ENCODE measurements at places on chromosomes 13 and 19.
A peak's percentile ranks its signal among the peaks of the same experiment; 100 is the strongest.

GRCh38 chr13:48220981-48221685 is 11.9 kb upstream of the ITM2B start:
- no peaks in the 10 kb centered on the region for H3K27me3 ChIP-seq
- H3K4me3 ChIP-seq, result peak overlapping the region; percentile 77
- H3K4me1 ChIP-seq, result peaks cover 34% of the 10 kb centered on the region
- DNase-seq, result no peak

DNA sequence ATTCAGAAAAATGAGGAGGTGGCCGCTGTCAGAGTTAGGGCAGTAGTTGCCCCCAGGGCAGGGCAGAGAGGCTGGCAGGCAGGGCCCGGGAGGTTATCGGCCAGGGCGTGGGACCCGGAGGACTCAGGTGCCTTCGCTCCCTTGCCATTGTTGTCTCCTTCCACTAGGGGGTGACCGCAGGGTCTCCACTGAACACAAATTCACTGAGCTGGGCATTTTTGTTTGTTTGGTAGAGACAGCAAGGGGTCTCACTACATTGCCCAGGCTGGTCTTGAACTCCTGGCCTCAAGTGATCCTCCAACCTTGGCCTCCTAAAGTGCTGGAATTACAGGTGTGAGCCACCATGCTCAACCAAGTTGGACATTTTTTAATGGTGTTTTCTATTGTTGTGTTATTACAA is 25.1 kb downstream of the CARS2 start:
- no peaks in the 10 kb centered on the region for H3K27me3 ChIP-seq
- peaks cover 10% of the 10 kb centered on the region for H3K36me3 ChIP-seq
- no peak overlapping the region for H3K4me3 ChIP-seq
- peaks cover 14% of the 10 kb centered on the region for H3K4me1 ChIP-seq
- H3K27ac ChIP-seq, result no peak overlapping the region
- DNase-seq, result no peak

DNA sequence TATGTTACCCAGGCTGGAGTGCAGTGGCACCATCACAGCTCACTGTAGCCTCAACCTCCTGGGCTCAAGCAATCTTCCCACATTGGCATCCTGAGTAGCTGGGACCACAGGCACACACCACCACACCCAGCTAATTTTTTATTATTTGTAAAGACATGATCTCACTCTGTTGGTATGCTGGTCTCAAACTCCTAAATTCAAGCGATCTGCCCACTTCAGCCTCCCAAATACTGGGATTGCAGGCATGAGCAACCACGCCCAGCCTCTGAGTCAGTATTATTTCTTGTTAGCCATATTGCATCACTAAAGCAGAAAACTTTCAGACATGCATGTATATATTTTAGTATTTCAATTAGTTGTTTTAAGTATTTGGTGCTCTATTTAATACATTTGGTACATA is 376.4 kb downstream of the GPC6 start:
- no peaks in the 10 kb centered on the region for H3K27me3 ChIP-seq
- H3K4me1 ChIP-seq, result no peaks in the 10 kb centered on the region
- no peak overlapping the region for H3K4me3 ChIP-seq
- no peak overlapping the region for H3K27ac ChIP-seq
- no peak for DNase-seq

- H3K27ac ChIP-seq, result no peak overlapping the region
- peaks cover 2% of the 10 kb centered on the region for H3K27me3 ChIP-seq
- H3K36me3 ChIP-seq, result no peaks in the 10 kb centered on the region
Measured at GRCh38 chr13:75360170-75360569, 121.8 kb downstream of the TBC1D4 start.

DNA sequence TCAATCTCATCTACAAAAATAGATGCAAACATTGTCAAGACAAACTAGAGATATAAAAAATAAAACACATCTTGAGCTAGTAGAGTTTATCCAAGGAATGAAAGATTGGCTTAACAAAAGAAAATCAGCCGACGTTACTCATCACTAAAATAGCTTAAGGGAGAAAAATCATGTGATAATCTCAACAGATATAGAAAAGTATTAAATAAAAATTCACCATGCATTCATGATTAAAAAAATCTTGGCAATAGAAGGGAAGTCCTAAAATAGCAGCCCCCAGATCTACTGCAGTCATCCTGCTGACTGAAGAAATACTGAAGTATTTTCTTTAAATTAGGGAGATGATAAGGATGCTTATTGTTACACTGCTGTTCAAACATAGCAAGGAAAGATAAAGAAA is 12.6 kb upstream of the DCLK1 start:
- no peaks in the 10 kb centered on the region for H3K27me3 ChIP-seq
- no peak overlapping the region for H3K27ac ChIP-seq
- DNase-seq, result no peak
- H3K4me3 ChIP-seq, result no peak overlapping the region
- H3K4me1 ChIP-seq, result no peaks in the 10 kb centered on the region

DNA sequence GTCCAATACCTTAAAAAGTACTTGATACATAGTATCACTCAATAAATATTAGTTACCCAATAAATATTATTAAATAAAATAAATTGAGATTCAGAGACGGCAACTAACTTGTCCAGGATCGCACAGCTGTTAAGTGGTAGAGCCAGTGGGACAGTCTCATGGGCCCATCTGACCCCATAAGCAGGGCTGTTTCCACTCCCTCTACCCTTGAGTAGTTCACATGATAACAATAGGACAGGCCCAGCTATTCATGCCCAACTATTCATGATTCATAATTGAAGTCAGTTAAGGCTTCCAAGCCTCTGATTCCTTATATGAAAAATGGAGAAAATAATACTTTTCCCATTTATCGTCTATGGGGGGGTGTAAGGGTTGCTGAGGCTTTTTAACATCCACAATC is 78.2 kb downstream of the C13orf42 start:
- no peak overlapping the region for H3K27ac ChIP-seq
- no peak for DNase-seq
- H3K4me3 ChIP-seq, result no peak overlapping the region
- H3K27me3 ChIP-seq, result peaks cover 17% of the 10 kb centered on the region
- H3K36me3 ChIP-seq, result peaks cover under 1% of the 10 kb centered on the region

- H3K4me3 ChIP-seq, result no peak overlapping the region
- no peaks in the 10 kb centered on the region for H3K27me3 ChIP-seq
- no peaks in the 10 kb centered on the region for H3K4me1 ChIP-seq
- H3K27ac ChIP-seq, result no peak overlapping the region
- no peaks in the 10 kb centered on the region for H3K36me3 ChIP-seq
- DNase-seq, result no peak
Measured at GRCh38 chr13:80510686-80511085, 169.8 kb upstream of the SPRY2 start.

DNA sequence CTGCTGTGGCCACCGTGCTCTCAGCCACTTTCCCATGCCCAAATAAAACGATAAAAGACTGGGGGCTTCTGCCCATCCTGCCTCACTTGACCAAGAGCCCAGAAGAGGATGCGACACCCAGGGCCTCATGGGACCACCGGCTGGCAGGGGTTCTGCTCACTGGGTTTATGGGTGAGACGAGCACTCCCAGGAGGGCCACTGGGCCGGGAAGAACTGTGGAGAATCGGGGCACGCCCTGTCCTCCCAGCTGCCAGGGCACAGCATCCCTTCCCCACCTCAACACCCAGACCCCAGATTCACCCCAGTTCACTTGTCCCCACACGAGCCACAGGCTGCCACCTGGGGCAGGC is 4.7 kb upstream of the F10 start:
- DNase-seq, result no peak
- H3K36me3 ChIP-seq, result no peaks in the 10 kb centered on the region
- no peaks in the 10 kb centered on the region for H3K4me1 ChIP-seq
- H3K27me3 ChIP-seq, result peaks cover 28% of the 10 kb centered on the region
- no peak overlapping the region for H3K27ac ChIP-seq

DNA sequence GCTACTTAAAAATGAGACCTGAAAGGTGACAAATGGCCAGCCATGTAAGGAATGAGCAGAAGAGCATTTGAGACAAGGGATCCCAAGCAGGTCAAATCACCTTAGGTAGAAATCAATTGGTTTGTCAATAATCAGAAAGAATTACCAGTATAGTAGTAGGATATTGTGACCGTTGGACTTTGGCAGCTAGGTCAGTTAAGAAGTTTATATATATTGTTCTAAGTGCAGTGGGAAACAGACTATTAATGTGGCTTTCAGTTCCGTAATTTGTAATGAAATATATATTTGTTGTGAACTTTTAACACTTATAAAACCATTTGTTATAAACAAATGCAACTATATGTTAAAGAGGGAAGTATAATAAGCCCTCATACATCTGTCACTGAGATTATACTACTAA is 807.9 kb upstream of the SPRY2 start:
- no peak overlapping the region for H3K27ac ChIP-seq
- no peak for DNase-seq
- no peak overlapping the region for H3K4me3 ChIP-seq
- H3K4me1 ChIP-seq, result no peaks in the 10 kb centered on the region

GRCh38 chr19:18637673-18638630 is 1.1 kb downstream of the KLHL26 start:
- no peak for DNase-seq
- H3K4me1 ChIP-seq, result peaks cover 37% of the 10 kb centered on the region
- H3K4me3 ChIP-seq, result peak overlapping the region; percentile 90
- H3K27ac ChIP-seq, result peak overlapping the region; percentile 90
- no peaks in the 10 kb centered on the region for H3K27me3 ChIP-seq

DNA sequence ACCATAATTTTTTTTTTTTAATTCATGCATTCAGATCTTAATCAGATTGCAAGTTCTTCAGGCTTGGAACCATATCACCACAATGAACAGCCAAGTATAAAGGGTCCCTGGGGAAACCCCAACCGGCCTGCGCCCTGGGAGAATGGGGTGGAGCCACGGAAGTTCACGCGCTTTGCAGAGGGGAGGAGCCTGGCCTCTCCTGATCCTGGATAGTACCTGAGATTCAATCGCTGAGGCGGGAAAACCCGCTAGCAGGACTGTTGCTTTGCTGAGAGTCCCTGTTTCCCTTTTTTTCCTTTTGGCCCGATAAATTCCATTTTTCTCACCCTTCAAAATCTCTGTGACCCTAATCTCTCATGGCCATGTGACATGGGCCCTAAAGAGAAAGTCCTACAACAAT is 385.1 kb downstream of the IRS2 start:
- no peak for DNase-seq
- H3K36me3 ChIP-seq, result no peaks in the 10 kb centered on the region

DNA sequence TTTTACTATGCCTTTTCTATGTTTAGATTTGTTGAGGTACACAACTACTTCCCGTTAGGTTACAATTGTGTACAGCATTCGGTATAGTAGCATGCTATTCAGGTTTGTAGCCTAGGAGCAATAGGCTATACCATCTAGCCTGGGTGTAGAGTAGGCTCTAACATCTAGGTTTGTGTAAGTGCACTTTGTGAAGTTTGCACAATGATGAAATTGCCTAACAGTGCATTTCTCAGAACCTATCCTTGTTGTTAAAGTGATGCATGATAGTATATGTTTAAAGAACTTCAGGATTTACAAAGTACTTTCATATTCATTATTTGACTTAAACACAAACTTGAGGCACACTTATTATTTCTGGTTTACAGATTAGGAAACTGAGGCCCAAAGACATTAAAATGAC is 11.5 kb upstream of the SERPINE3 start:
- no peak overlapping the region for H3K27ac ChIP-seq
- peaks cover 2% of the 10 kb centered on the region for H3K36me3 ChIP-seq
- no peaks in the 10 kb centered on the region for H3K27me3 ChIP-seq
- H3K4me1 ChIP-seq, result peaks cover 10% of the 10 kb centered on the region

Measured in T-helper 17 cell (primary cell).